ENCODE measurements at places on chromosomes 7 and 10.

GRCh38 chr10:62632071-62632809, 172.3 kb upstream of the ADO start:
- DNase-seq, result peak; percentile 54

GRCh38 chr7:1286946-1287645, 54.4 kb downstream of the UNCX start:
- no peak for DNase-seq

DNA sequence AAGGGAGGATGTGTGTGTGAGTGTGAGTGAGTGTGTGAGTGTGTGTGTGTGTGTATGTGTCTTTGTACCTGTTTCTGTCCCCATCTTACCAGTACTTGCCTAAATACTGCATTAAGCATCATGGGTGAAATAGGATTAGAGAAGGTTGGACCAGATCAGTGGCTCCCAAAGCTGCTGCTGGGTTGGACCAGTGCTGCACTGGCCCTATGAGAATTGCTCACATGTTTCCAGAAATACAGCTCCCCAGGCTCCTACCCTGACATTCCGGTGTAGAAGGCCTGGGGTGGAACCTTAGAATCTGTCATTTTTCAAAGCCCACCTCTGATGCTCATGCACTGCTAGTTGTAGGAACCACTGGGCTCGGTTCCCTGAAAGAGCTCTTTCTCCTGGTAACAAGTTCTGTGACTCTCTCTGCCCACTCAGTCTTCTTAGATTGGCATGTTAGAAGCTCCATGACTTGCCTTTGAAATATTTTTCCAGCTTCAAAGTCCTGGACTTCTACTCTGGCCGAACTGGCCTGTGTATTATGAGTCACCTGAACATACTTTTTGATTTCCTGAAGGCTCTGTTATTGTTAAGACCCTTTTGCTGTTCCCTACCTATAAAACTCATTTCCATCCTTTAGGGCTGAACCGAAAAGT, 224.7 kb downstream of the CUX1 start:
- DNase-seq, result no peak

- DNase-seq, result no peak
Observed at GRCh38 chr10:96275685-96276418, 4.5 kb upstream of the BLNK start.

DNA sequence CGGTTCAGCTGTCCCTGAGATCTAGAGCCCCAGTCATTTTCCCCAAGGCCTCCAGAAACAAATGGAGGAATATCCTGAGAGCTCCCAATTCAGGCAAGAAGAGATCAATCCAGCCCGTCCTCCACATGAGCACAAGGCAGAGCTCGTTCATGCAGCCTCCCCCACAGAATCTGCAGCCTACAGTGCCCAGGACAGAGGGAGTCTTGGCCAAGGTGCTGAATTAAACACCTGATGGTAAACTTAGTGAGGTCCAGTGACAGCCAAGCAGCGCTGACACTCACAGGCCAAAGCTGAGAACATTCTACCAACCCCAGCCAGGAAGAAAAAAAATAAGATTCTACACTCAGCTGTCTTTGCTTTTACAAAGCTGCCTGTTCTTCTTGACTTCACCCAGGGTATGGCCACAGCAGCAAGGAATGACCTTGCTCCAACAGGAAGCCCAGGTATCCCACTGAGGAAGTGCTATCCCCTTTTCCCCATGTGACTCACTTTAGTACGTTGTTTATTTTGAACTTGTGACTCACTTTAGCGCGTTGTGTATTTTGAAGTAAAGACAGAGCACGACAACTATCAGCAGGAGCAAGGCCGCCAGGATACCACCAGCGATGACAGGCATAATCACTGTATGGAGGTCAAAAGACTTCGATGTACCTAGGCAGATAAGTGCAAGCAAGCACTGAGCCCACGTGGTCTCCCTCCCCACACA, 4.4 kb upstream of the CUZD1 start:
- DNase-seq, result no peak

- DNase-seq, result no peak
Observed at GRCh38 chr7:84982199-84982598, 204.7 kb downstream of the SEMA3D start.

DNA sequence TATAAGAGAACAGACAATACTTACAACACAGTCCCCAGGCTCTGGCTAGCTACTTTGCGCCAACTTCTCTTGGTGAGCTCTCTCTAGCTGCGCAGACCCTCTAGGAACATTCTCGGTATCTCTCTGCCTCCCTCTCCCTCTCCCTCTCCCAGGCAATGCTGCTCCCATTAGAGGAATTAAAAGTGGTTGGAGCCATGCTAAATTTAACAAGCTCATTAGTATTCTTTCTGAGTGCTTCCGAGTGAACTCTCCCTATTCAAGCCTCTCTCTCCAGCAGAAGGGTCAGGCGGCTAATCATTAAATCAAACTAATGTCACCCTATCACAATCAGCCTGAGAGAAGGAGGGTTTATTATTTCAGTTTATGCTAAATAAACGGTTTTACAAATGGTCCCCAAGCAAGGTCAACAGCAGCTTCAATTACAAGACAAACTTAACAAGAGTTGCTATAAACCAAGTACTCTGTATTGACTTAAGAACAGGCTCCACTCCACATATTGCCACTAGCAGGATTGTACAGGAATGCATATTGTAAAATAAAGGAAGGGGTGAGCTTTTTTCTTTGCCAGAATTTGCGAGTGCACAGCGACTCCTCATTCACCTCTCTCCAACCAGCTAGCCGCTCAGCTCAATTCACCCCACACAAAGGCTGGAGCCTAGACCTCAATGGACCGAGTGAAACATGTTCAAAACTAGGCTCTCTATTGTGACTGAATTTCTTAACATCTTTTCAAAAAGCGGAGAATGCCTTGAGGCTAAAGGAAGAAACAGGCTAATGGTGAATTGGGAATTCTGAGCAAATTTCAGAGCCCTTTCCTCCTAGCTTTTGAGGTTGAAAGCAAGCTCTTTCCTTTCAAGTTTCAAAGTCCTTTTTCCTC, 84.4 kb downstream of the GLI3 start:
- DNase-seq, result no peak

DNA sequence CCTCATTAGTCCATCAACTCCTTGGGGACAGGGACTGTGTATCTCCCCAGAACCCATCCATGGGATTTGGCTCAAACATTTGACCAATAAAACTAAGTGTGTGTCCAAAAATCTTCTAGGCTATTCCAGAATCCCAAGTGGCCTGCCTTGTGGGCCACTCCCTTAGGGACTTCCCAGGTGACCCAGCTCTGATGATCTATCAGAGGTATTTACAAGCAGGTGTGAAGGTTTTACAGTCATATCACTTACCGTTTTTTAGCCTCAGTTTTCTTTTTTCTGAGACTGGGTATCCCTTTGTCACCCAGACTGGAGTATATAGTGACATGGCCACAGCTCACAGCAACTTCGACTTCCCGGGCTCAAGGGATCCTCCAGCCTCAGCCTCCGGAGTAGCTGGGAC, 64.4 kb downstream of the PIP4K2A start:
- DNase-seq, result no peak

DNA sequence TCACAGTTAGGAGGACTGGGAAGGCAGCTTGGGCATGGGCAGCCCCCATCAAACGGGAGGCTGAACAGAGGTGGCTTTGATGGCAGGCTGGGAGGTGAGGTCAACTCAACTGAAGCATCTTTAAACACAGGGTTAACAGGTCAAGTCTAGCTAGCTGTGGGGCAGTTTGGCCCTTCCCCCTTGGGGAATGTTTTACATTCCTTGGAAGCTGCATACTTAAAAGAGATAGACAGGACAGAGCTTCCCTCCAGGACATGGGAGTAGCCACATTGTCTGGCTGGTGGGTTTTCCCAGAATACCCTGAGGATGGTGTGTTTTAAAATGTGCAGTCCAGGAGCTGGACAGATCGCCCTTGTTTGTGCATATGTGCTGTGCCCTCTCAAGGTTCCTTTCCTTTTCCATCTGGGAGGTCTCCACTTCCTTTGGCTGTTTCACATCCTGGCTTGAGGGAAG, 6.8 kb upstream of the RASSF4 start:
- DNase-seq, result no peak

DNA sequence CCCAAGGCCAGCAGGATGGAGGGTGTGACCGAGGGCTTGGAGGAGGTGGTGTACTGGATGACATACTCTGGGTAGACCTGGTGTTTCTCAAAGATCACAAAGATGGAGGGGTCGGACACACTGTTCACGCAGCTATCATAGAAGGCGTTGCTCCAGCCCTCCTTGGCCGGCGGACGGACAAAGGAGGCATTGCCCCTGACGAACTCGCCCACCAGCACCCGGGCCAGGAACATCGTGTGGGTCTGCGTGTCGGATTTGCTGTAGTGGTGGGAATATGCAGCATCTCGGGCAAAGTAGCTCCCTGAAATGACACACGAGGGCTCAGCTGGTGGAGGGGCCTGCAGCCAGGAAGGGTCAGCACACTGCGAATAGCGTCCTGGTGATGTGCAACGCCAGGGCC, 38.2 kb downstream of the PARP12 start:
- DNase-seq, result no peak

DNA sequence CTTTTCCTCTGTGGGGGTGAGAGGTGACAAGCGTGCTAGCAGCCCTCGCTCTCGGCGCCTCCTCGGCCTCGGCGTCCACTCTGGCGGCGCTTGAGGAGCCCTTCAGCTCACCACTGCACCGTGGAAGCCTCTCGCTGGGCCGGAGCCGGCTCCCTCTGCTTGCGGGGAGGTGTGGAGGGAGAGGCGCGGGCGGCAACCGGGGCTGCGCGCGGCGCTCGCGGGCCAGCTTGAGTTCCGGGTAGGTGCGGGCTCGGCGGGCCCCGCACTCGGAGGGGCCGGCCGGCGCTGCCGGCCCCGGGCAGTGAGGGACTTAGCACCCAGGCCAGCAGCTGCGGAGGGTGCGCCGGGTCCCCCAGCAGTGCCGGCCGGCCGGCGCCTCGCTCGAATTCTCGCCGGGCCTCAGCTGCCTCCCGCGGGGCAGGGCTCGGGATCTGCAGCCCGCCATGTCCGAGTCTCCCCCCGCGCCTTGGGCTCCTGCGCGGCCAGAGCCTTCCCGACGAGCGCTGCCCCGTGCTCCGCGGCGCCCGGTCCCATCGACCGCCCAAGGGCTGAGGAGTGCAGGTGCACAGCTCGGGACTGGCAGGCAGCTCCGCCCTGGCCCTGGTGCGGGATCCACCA, 352.8 kb upstream of the PODXL start:
- DNase-seq, result no peak

DNA sequence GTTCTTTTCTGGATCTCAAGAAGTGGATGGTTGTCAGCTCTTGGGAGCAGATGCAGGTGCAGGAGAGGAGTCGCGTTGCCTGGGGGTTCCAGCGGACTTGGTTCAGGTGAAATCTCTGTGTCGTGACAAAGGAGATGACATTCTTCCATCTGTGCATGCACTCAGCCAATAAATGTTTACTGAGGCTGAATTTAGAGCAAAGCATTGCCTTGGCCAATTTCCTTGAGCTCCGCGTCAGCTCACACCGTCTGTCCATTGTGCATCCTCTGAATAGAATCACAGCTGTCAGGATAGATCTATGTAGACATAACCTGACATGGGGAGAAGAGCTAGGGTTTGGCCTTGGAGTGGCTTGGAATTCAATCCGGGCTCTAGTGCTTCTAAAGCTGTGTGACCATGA, 343.7 kb downstream of the GLRX3 start:
- DNase-seq, result no peak

DNA sequence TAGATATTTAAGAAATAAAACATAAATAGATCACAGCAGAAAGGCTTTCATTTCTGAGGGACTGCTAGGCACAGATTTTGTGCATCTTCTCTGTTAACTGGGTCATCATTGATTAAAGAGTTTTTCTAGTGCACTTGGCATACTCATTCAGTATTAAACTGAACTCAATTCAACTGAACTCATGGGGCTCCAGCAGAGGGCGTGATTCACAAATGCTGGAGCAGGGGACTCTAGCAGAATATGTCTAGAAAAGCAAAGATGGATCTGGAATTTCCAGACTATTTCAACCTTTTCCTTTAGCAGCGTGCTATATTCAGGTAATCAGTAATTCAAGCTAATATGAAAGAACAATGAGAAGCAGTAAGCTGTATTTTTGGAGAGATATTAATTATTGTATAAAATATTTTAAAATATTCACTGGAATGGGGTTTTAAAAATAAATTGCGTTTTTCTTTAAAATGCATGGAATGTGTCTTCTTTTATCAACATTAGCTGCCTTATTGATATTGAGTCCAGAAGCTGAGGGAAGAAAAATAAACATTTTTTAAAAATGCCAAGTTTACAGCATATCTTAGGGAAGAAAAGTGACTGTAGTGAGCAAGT, 296.8 kb upstream of the CACNA2D1 start:
- no peak for DNase-seq

DNA sequence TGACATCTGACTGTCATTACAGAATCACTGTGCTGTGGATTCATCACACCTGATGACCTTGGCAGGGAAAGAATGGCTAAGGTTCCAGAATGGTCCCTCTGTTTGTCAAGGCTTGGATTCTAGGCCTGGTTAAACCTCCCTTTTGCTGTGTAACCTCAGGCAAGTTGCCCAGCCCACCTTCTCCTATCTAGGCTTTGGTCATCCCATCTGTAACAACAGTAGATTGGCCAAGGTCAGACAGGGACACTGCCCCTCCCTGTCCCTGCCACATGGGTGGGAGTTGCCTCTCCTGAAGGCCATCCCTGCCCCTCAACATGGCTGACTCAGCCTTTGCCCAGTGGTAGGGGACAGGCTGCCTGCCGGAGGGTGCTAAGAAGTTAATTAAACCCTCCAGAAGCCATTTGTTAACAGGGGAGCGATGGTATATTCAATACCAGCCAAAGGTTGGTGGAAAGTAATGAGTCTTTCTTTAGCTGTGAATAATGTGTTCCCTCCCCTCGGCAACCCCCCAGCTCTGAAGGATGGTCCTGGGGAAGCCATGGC, 149.8 kb upstream of the PCBD1 start:
- no peak for DNase-seq

DNA sequence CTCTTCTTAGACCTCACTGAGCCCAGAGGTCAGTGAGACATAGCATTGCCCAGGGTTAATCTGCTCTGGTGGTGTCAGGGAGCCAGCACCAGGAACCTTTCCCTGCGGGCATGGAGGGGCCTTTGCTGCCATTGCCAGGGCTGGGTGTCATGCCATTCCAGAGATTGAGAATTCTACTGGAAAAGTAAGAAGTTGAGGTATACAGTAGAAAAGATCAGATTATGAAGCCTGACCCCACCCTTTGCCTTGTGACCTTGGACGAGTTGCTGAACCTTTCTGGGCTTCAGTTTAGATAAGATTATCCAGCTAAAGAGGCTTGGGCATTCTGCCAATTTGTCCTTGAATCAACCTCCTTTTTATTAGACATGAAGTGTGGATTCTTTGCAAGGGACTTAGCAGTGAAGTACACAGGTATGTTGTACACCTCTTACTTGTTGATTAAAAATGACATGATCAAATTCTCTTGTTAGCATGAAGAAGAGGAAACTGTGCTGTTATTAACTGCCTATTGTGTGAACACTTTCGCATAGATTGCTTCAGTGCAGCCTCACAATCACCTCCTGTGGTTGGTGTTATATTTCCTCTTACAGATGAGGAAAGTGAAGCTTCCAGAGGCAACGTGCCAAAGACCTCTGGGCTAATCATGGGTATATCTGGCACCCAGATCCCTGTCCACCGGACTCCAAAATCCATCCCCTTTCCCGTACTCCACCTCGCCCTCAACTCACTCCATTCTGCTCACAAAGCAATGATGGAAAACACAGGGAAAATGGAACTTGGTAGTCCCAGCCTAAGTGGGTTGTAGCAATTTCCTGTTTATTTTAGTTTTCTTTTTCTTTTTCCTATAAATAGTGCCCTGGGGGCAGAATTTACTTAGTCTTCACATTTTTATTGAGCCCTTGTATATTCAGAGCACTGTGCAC, 151.3 kb downstream of the CAMK1D start:
- no peak for DNase-seq
